ENCODE measurements at places on chromosomes 16 and 17.

DNA sequence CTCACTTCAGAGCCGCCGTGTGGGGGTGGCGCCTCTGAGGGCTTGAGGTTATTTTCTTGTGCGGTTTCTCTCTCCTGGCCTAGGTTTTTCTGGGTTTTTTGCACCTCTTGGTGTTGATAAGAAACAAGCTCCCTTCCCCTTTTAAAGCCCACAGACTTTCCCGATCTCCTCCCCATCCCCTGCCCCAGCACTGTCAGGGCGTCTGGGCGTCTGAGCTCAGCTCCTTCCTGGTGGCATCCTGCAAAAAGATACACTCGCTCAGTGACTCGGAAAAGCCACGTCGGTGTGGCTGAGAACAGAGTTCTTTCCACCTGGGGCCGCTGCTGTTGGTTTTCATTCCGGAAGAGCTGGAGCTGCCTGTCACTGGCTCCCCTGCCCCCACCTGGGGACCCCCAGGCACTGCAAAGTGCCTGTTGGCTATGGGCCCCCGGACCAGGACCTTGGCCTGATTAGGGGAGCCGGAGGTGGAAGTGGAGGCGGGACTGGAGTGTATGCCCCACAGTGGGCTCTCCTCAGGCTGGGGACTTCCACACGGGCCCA lies 14.5 kb downstream of the BAIAP2 start:
- H3K4me1 ChIP-seq: peaks cover 12% of the 10 kb centered on the region
- no peaks in the 10 kb centered on the region for H3K27me3 ChIP-seq
- no peak for DNase-seq
- H3K4me3 ChIP-seq: peak overlapping the region; percentile 39

DNA sequence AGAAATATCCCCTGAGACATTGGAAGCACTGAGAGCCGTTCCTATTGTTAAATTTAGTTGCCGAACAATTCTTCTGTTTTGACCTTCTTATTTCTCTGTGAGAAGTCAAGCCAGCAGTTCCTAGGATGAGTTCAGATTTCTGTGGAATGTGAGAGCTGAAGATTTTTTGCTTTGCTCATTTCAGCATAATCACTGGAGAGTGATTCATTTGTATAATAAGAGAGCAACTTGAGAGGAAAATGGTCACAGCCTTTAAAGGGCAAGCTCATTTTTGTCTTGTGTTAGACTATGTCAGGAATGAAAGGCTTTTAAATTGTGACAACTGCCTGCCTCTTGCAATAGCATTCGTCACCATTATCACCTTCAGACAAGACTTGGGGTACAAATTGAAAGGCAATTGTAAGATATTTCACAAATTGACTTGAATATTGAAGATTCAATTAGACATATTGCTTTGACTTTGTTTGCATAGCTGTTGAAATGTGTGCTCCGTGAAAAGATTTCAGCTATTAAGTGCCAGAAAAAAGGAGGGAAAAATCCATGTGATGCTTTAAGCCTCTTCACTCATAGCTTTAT lies 900.0 kb upstream of the GOT2 start:
- H3K4me3 ChIP-seq: no peak overlapping the region
- no peaks in the 10 kb centered on the region for H3K4me1 ChIP-seq
- no peak overlapping the region for H3K27ac ChIP-seq
- no peaks in the 10 kb centered on the region for H3K36me3 ChIP-seq

DNA sequence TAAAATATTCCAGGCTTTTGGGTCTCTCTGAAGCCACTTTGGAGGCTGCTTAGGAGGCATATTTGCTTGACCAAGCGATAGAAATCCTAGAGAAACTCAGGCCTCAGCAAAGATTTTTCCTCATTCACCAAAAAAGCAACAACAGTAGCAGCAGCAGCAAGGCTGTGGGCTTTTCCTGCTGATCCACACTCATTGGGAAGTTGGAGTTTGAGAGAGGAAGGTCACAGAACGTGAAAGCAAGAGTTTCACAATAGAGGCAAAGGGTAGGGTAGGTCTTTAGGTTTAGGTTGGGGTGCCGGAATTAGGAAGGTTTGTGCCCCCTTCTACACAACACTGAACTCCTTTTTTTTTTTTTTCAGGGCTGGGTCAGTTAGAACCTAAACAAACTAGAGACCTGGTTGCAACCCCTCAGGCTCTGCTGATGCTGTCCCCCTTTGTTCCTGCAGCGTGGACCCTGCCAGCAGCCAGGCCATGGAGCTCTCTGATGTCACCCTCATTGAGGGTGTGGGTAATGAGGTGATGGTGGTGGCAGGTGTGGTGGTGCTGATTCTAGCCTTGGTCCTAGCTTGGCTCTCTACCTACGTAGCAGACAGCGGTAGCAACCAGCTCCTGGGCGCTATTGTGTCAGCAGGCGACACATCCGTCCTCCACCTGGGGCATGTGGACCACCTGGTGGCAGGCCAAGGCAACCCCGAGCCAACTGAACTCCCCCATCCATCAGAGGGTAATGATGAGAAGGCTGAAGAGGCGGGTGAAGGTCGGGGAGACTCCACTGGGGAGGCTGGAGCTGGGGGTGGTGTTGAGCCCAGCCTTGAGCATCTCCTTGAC lies 2.0 kb downstream of the TMUB2 start:
- H3K27me3 ChIP-seq: no peaks in the 10 kb centered on the region
- H3K36me3 ChIP-seq: peaks cover 28% of the 10 kb centered on the region
- no peak for DNase-seq
- peaks cover 44% of the 10 kb centered on the region for H3K4me1 ChIP-seq

- no peak overlapping the region for H3K4me3 ChIP-seq
- peaks cover 2% of the 10 kb centered on the region for H3K36me3 ChIP-seq
- H3K27me3 ChIP-seq: no peaks in the 10 kb centered on the region
- H3K4me1 ChIP-seq: peaks cover 35% of the 10 kb centered on the region
- DNase-seq: no peak
- no peak overlapping the region for H3K27ac ChIP-seq
Measured at GRCh38 chr17:65230040-65230439, 92.9 kb downstream of the RGS9 start.

DNA sequence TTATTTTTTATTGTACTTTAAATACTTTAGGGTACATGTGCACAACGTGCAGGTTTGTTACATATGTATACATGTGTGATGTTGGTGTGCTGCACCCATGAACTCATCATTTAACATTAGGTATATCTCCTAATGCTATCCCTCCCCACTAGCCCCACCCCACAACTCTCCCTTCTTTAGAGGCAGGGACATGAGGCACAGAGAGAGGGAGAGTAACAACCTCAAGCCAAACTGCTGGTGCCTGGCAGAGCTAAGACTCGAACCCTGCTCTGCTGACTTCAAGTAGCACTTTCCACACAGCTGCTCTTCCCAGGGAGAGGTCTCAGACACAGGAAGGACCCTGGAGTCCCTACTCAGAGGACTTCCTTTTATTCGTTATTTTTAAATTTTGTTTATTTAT lies 69.4 kb downstream of the WSB1 start:
- H3K36me3 ChIP-seq: no peaks in the 10 kb centered on the region
- no peak overlapping the region for H3K27ac ChIP-seq
- H3K4me3 ChIP-seq: no peak overlapping the region

DNA sequence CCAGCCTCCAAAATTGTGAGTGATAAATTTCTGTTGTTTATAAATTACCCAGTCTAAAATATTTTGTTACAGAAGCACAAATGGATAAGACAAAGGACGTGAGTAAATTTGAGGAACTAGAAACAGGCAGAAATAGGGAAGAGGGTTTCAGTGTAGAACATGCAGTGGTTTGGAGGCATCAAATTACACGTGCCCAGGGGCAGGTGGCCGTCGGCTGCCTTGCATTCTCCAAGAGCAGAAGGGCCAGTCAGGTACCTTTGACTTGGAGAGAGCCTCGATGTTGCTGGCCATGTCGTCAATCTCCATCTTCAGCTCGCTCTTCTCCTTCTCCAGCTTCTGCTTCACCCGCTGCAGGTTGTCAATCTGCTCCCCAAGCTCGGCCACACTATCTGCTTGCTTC lies 54.3 kb downstream of the MYH13 start:
- no peak for DNase-seq
- H3K4me1 ChIP-seq: no peaks in the 10 kb centered on the region
- H3K27ac ChIP-seq: no peak overlapping the region
- H3K4me3 ChIP-seq: no peak overlapping the region
- peaks cover 34% of the 10 kb centered on the region for H3K27me3 ChIP-seq

DNA sequence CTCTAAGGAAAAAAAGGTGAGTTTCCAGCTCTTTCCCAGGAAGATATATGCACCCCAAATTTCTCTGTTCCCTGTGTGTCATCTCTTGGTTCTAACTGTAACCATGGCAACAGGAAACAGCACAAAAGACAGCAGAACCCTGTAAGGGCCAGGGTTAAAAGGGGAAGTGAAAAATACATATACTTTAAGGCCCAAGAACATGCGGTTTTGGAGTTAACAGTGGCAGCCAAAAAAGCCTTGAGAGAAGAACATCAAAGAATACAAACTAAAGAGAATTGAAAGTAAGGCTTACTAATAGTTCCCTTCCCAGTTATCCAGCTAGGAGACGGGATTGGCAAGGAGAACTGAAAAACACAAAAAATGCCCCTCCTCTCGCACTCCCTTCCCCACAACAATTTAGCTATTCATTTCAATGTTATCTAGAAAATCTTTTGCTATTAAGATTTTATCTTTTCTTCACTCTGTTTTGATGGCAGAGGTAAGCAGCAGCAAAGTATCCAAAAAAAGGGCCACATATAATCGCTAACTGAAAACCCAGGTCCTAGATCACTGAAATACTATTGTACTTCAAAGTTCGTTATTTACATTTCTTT lies 1.5 kb downstream of the SPOP start:
- no peaks in the 10 kb centered on the region for H3K27me3 ChIP-seq
- peaks cover 39% of the 10 kb centered on the region for H3K36me3 ChIP-seq
- peaks cover 53% of the 10 kb centered on the region for H3K4me1 ChIP-seq

GRCh38 chr17:21370430-21370829 lies 5.7 kb upstream of the KCNJ12 start:
- H3K27me3 ChIP-seq: peaks cover 43% of the 10 kb centered on the region
- H3K27ac ChIP-seq: no peak overlapping the region
- DNase-seq: no peak
- H3K4me1 ChIP-seq: peaks cover 2% of the 10 kb centered on the region
- H3K4me3 ChIP-seq: no peak overlapping the region

DNA sequence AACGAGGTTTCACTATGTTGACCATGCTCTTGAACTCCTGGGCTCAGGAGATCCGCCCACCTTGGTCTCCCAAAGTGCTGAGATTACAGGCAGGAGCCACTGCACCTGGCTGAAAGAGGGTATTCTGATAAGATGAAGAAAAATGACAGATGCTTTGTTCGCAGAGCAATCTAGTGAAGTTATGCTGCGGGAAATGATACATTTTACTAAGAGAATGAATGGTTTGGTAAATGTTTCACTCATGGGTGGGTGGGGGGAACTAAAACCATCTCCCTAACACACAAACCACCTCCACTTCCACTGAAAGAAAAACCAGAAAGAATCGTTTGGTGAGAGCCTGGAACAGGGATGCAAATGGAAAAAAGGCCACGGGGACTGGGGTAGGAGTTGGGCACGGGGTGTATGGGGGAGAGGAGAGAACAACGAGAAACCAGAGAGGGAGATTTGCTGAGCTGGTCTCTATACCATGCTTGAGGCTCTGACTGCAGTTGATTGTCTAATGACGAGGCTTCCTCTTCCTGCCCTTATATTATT lies 19.0 kb upstream of the XYLT2 start:
- H3K36me3 ChIP-seq: peaks cover 2% of the 10 kb centered on the region
- H3K27me3 ChIP-seq: peaks cover 26% of the 10 kb centered on the region
- no peak overlapping the region for H3K4me3 ChIP-seq
- H3K27ac ChIP-seq: no peak overlapping the region
- no peak for DNase-seq

Data from central memory CD8-positive, alpha-beta T cell (primary cell).